ENCODE measurements at places on chromosomes 6 and 20. TPM values are rescaled to one million over a fixed set of nuclear protein-coding genes. Genes with fewer than 3 reads are reported as not detected.

DNA sequence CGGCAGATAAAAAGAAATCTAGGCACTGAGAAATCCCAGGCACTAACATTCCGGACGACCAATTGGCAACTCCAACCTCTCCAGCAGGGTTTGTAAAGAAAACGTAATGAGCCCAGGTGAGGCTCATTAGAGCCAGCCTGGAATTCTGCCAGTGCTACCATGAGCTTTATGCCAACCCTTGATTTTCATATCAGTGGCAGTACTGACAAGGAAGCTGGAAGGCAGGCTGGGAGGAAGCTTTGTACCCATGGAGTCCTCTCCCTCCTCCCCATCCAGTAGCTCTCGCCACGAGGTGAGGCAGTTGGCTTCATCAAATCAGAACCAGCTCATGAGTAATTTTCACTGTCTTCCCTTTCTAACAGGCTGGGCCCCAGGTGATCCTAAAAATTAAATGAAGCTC lies 250.2 kb downstream of the ZNF217 start:
- no peak for DNase-seq
- H3K36me3 ChIP-seq = no peaks in the 10 kb centered on the region
- peaks cover 7% of the 10 kb centered on the region for H3K27me3 ChIP-seq
- H3K27ac ChIP-seq = no peak overlapping the region
- H3K4me1 ChIP-seq = no peaks in the 10 kb centered on the region
- no peak overlapping the region for H3K4me3 ChIP-seq

- H3K4me1 ChIP-seq = peaks cover 19% of the 10 kb centered on the region
- no peaks in the 10 kb centered on the region for H3K36me3 ChIP-seq
- no peak overlapping the region for H3K4me3 ChIP-seq
- H3K27me3 ChIP-seq = no peaks in the 10 kb centered on the region
- H3K27ac ChIP-seq = no peak overlapping the region
- DNase-seq = no peak
Observed at GRCh38 chr6:35160642-35161041, 19.5 kb upstream of the TCP11 start.

PTK6 gene
- total RNA-seq = not detected

DNA sequence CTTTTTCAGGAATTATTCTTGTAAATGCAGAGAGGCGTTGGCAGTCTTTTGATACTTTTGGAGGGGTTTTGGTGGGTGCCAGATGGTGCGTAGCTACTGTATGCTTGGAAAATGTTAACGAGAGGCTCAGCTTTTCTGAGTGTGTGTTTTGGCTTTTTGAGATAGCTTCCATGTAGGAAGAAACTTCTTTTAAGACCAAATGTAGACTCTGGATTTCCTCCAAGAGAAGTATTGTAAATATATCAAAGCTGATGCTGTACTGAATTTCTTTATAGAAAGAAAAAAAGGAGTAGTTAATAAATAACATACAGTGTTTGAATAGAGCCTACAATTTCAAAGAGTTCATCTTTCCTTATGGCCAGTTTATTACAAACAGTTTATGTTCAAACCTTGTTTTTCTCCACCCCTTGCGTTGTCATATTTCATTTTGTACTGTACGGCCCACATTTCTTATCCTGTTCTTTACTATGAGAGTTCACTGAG lies 16.7 kb downstream of the TIAM2 start:
- no peak overlapping the region for H3K4me3 ChIP-seq
- DNase-seq = no peak
- no peak overlapping the region for H3K27ac ChIP-seq
- H3K4me1 ChIP-seq = peaks cover 13% of the 10 kb centered on the region
- H3K36me3 ChIP-seq = no peaks in the 10 kb centered on the region

- DNase-seq = no peak
- no peak overlapping the region for H3K4me3 ChIP-seq
- H3K27ac ChIP-seq = no peak overlapping the region
- no peaks in the 10 kb centered on the region for H3K4me1 ChIP-seq
- H3K27me3 ChIP-seq = peaks cover 78% of the 10 kb centered on the region
- no peaks in the 10 kb centered on the region for H3K36me3 ChIP-seq
Observed at GRCh38 chr6:135162678-135163439, 18.2 kb upstream of the MYB start.

GRCh38 chr6:42390228-42390934 lies 61.3 kb downstream of the TRERF1 start:
- no peaks in the 10 kb centered on the region for H3K27me3 ChIP-seq
- no peaks in the 10 kb centered on the region for H3K36me3 ChIP-seq
- no peak overlapping the region for H3K27ac ChIP-seq
- DNase-seq = no peak
- peaks cover 4% of the 10 kb centered on the region for H3K4me1 ChIP-seq

DNA sequence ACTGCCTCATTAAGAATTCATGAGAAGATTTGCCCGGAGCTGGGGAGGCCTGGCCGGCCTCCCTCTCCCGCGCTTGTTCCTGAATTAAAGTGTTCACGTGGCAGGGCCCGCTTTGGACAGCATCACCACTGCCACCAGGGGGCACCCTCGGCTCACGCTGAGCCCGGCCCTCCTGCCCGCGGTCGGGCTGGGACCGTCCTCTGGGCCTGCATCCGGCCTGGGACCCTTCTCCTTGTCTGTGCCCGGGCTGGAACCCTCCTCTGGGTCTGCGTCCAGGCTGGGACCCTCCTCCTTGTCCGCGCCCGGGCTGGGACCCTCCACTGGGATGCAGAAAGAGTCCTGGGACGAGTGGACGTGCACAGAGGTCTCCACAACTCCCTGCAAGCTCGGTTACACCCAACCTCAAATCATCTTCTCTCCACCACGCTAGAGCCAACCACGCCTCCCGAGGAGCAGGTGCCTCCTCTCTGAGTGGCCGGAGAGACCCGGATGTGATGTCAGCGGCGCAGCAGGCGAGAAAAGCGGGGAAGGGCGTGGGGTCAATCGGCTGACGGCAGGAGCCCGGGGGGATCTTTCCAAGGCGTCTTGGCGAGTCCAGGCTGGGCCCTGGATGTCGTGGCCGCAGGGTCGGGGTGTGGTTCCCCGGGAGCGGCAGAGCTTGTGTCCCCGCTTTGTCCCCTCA lies 50.9 kb upstream of the DACT2 start:
- H3K27ac ChIP-seq = no peak overlapping the region
- DNase-seq = peak; percentile 77
- no peak overlapping the region for H3K4me3 ChIP-seq

GNAS gene
- 1,444 TPM for total RNA-seq

GRCh38 chr6:51139950-51140385 lies 321.3 kb downstream of the TFAP2B start:
- no peaks in the 10 kb centered on the region for H3K4me1 ChIP-seq
- no peaks in the 10 kb centered on the region for H3K36me3 ChIP-seq
- no peak overlapping the region for H3K4me3 ChIP-seq
- H3K27me3 ChIP-seq = no peaks in the 10 kb centered on the region

SH3BGRL2 gene
- 5.8 TPM for total RNA-seq

DNA sequence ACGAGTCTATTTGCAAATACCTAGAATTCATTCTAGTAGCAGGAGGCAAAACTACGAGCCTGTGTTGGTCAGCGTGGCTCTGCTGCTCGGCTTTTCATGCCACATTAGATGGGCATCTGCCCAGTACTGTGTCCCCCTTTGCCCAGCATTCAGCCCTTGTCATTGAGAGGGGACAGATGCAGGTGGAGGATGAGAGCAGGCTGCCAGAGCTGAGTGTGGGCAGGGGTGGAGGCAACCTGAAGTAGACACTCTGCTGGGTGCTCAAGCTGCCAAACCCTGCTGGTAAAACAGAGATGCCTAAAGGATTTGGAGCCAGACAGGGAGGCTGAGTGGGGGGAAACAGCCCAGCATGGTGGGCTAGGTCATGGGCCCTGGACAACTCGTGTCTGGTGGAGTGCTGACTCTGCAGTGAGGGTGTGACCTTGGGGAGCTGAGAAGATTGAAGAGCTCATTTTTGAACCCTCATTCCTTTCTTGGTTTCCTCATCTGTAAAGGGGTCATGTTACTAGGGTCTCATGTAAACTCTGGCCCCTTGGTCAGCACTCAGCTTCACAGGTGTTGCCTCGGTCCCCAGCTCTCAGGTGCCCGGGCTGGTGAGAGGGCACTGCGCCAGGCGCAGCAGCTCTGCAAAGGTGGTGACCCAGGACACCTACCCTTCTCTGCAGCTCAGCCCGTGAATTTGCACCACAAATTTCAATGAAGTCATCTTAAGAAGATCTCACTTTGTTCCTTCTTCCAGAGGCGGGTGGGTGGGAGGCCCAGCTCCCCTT lies 64.2 kb upstream of the BHLHE23 start:
- no peak overlapping the region for H3K4me3 ChIP-seq
- H3K4me1 ChIP-seq = peaks cover 8% of the 10 kb centered on the region
- DNase-seq = no peak
- H3K27ac ChIP-seq = no peak overlapping the region
- peaks cover 92% of the 10 kb centered on the region for H3K27me3 ChIP-seq

GRCh38 chr6:138386897-138387296 lies 9.2 kb downstream of the SMIM28 start:
- DNase-seq = no peak
- no peak overlapping the region for H3K4me3 ChIP-seq
- H3K4me1 ChIP-seq = no peaks in the 10 kb centered on the region
- no peaks in the 10 kb centered on the region for H3K27me3 ChIP-seq
- H3K27ac ChIP-seq = no peak overlapping the region

CPNE5 gene
- 26.5 TPM for total RNA-seq

GRCh38 chr20:17616480-17617211 lies 46.8 kb downstream of the DSTN start:
- H3K4me1 ChIP-seq = peaks cover 65% of the 10 kb centered on the region
- no peak for DNase-seq
- H3K27me3 ChIP-seq = no peaks in the 10 kb centered on the region
- H3K4me3 ChIP-seq = no peak overlapping the region
- H3K27ac ChIP-seq = peak overlapping the region; percentile 67

DNA sequence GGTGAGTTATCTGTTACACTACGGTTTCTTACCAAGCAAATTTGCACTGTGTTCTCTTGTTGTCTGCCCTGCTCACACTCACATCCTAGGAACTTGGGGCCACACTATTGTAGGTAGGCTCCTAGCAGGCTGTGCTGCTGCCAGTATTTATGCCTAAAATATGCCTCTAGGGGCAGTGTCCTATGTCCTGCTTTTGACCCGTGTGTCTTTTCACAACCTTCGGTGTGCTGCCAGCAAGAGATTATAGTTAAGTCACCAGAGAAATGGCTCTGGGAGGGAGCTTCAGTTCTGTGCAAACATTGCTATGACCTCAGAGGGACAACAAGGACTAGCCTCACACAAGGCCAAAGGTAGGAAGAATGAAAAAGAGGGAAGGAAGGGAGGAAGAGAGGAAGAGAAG lies 8.9 kb upstream of the TAAR5 start:
- H3K27ac ChIP-seq = no peak overlapping the region
- H3K36me3 ChIP-seq = no peaks in the 10 kb centered on the region
- no peak overlapping the region for H3K4me3 ChIP-seq
- H3K4me1 ChIP-seq = no peaks in the 10 kb centered on the region
- DNase-seq = no peak

PGC gene
- not detected for total RNA-seq

DNA sequence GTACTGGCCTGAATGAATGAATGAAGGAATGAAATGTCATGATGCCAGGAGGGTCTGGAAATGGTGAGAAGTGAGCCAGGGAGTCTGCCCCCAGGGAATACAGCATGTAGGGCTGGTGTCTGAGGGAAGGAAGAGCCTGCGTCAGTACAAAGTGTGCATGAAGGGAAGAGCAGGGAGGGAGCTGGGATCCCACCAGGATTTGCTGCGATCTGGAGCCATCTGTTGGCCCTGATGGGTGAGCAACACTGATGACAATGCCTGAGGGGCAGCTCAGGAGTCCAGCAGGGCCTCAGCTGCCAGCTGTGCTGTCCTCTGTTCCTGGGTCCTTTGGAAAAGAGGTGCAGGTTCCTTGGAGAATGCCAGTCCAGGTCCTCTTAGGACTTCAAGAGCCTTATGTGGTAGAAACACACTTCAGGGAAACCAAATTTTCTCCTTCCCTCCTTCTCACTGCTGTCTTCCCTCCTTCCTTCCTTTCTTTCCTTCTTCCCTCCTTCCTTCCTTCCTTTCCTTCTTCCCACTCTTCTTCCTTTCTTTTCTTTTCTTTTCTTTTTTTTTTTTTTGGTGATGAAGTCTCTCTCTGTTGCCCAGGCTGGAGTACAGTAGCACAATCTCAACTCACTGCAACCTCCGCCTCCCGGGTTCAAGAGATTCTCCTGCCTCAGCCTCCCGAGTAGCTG lies 11.5 kb downstream of the BPI start:
- H3K27me3 ChIP-seq = peaks cover 34% of the 10 kb centered on the region
- no peaks in the 10 kb centered on the region for H3K4me1 ChIP-seq
- H3K4me3 ChIP-seq = no peak overlapping the region
- DNase-seq = no peak
- H3K27ac ChIP-seq = no peak overlapping the region
- no peaks in the 10 kb centered on the region for H3K36me3 ChIP-seq

DNA sequence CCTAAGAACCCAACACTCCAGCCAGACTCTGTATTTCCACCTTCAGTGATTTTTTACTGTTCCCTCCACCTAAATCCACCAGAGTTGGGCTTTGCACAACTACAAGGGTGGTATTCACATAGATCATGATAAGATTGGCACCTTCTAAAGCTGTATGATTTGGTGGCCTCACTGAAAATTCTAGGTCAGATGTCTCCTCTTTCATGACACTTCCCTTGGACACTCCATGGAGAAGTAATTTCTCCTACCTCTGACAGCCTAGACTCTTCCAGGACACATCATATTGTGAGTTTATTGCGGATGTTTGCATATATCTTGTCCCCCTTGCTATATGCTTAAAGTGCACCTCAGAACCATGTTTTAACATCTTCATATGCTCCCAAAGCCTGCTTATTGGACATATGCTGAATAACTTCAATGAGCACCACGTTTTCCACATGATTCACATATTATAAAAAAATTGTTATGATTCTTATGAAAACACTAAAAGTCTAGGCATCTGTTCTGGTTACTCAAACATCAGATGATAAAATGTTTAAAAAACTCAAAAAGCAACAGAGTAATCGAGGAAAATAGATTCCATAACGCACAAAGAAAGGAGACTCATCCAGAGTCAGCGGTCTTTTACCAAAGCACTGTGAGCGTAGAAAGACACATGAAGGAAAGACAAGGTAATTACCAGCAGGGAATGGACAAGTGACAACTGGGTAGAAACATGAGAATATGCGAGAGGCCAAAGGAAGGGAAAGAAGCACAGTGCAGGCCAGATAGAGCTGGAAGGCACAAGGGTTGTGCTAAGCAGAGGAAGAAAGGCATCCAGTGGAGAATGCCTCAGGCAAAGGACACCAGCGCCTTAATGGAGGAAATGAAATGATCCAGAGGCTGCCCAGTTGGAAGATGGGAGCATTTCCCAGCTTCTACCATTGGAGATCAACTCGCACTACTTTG lies 46.5 kb downstream of the KIF16B start:
- H3K27me3 ChIP-seq = no peaks in the 10 kb centered on the region
- no peak overlapping the region for H3K4me3 ChIP-seq
- H3K4me1 ChIP-seq = no peaks in the 10 kb centered on the region
- peaks cover 7% of the 10 kb centered on the region for H3K36me3 ChIP-seq
- no peak for DNase-seq

- no peak overlapping the region for H3K27ac ChIP-seq
- peaks cover 81% of the 10 kb centered on the region for H3K36me3 ChIP-seq
- DNase-seq = no peak
- peaks cover 10% of the 10 kb centered on the region for H3K4me1 ChIP-seq
- H3K4me3 ChIP-seq = no peak overlapping the region
- no peaks in the 10 kb centered on the region for H3K27me3 ChIP-seq
Observed at GRCh38 chr20:23391707-23392310, 29.5 kb downstream of the NAPB start.

ATG5 gene
- 18.0 TPM for total RNA-seq

Measured in left ventricle myocardium inferior (tissue), 1 donor.